Prostate gland (tissue), 2 donors: ENCODE measurements at places on chromosomes 7 and 10.

- DNase-seq = no peak
Measured at GRCh38 chr10:103916876-103917275, 1.1 kb downstream of the STN1 start.

DNA sequence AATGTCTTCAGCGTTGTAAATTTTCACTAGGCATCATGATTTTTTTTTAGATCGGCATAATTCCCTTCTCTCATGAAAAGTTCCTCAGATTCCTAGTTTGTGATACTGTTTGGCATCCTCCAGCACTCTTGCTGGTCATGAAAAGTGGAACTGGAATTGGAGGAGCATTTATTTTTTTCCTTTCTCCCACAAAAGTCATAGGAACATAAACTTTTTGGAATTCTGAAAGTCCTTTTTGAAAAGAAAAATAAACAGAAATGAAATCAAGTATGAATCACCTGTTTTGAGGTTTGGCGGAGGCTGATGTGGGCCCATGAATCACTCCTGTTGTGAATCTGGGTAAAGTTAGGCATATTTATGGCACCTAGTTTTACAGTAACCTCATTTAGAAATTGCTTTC is 17.7 kb downstream of the CACNB2 start:
- no peak for DNase-seq

DNA sequence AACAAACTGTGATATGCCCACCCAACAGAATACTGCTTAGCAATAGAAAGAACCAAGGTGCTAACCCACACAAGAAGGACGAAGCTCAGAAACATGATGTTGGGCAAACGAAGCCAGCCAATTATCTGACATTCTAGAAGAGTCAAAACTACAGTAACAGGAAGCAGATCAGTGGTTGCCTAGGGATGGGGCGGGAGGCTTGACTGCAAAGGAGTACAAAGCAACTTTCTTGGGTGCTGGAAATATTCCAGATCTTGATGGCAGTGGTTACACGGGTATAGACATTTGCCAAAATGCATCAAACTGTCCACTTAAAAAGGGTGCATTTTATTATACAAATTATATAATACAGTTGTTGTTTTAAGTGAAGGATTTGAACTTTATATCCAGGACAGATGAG is 41.1 kb upstream of the RET start:
- no peak for DNase-seq

GRCh38 chr10:112960151-112960681 is 10.2 kb downstream of the TCF7L2 start:
- no peak for DNase-seq

DNA sequence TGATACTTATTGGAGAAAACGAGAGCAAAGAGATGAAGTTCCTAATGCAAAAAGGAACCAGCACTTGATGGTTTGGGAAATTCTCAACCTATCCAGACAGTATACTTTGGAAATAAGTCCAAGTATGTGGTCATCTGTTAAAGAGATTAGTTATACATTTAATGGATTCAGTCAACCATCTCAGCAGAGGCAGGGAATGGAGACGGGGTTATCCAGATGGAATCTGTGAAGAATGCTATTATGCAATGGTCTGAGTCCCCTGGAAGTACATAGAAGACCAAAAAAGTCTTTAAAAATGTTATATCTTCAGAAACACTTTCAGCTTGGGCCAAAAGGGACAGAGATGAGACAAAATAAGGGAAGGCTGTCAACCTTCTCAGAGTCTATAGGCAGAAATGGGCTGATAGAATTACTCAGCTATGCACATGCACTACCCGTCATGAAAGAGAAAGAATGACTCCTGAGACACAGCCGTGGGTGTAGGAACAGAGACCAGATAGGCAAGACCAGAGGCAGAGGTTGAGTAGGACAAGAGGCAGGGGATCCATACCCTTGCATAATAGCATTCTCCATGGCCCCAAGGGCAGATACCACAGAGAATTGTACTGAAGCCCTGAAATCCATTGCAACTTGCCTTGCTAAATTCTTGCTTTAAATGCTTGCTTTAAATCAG is 738.8 kb upstream of the POT1 start:
- no peak for DNase-seq

DNA sequence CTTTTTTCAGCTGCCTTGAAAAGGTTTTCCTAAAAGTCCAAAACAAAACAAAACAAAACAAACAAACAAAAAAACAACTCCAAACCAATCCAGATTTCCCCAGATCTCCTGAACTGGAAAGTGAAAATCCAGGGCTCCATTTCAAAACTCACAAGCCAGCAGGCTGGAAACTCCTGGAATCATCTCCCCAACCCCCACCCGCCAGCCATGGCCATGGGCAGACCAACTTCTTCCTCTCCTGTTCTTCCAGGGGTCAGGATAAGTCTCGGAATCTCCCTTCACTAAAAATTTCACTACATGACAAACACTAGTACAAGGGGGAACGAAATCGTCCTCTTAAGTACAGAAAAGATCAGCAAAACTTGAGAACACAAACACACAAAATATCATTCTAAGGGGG is 40.4 kb downstream of the GNA12 start:
- DNase-seq = no peak

GRCh38 chr10:69863580-69863979 is 61.9 kb downstream of the COL13A1 start:
- DNase-seq = no peak

GRCh38 chr7:51824050-51824449 is 507.4 kb upstream of the COBL start:
- DNase-seq = no peak

- no peak for DNase-seq
Measured at GRCh38 chr10:127552446-127552845, 3.3 kb downstream of the NPS start.

DNA sequence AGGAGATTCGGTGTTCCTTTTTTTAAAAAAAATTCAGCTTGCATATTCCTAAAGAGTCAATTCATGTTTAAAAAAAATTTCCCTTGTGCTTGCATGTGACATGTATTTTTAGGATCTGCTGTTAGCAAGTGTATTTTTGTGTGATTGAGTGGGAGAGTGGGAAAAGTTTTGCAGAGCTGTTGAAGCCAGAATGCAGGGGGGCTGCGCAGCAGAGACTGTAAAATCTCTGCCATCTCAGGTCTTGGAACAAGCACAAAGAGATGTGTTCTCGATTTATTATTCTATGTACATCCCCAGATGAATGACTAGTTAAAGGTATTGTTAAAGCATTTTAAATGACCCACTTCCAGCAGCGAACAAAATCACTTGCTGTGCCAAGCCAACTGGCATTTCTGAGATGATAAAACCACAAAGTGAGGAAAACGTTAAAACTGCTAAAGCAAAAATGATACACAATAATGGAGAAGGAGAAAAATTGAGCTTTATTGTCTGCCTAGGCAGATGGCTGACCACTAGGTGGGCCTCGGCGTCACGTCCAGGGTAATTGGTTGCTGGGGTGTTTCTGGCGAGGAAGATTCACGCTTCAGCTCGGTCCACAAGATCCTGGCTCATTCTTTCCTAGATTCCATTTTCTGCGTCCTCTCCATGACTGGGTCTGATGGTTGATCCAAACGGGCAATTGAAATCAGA is 67.0 kb upstream of the ATRNL1 start:
- no peak for DNase-seq

GRCh38 chr10:59562126-59562525 is 147.5 kb downstream of the SLC16A9 start:
- no peak for DNase-seq

- DNase-seq = peak; percentile 75
Measured at GRCh38 chr10:24382979-24383663, 174.2 kb downstream of the KIAA1217 start.

DNA sequence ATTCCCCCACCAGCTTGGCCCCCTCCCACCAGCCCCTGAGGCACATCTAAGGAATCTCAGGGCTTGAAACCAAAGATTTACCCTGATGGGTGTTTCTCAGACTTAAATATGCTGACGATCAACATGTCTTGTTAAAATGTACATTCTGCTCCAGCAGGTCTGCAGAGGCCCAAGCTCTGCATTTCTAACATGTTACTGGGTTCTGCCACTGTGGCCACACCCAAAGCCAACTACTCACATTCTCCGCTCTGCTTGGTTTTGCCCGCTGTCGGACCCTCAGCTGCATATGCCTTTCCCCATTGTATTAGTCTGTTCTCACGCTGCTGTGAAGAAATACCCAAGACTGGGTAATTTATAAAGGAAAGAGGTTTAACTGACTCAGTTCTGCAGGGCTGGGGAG is 8.9 kb downstream of the PIP4K2A start:
- DNase-seq = no peak

DNA sequence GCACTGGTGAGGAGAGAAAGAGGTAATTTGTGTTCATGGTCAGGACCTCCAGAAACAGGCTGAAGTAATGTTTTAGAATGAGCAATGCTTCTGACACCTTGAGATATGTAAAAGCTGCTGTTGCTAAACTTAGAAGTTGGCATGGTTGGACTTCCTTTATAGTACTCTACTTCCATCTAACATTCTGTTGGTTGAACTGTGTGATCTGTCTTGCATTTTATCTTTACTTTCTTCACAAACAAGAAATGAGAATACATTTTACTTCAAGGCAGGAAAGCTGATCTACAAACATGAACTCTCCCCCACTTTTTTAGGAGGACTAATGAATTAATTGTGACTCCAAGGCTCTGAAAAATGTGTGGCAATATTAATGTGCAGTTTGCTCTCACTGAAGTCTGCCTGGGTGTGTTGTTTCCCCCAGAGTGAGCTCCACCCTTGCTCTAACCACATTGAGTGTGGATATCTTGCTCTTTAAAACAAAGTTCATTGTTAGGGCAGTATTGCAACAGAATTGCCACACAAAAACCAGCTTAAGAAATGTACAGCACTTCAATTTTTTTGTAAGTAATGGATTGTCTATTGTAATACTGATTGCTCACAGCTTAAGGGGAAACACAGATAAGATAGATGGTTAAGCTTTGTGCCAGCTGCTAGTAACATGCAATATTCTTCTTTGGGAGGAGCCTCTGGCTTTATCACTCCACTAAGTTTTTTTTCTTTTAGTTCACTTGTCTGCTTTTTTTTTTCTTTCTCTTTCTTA is 69.0 kb downstream of the ADD3 start:
- DNase-seq = peak; percentile 8

DNA sequence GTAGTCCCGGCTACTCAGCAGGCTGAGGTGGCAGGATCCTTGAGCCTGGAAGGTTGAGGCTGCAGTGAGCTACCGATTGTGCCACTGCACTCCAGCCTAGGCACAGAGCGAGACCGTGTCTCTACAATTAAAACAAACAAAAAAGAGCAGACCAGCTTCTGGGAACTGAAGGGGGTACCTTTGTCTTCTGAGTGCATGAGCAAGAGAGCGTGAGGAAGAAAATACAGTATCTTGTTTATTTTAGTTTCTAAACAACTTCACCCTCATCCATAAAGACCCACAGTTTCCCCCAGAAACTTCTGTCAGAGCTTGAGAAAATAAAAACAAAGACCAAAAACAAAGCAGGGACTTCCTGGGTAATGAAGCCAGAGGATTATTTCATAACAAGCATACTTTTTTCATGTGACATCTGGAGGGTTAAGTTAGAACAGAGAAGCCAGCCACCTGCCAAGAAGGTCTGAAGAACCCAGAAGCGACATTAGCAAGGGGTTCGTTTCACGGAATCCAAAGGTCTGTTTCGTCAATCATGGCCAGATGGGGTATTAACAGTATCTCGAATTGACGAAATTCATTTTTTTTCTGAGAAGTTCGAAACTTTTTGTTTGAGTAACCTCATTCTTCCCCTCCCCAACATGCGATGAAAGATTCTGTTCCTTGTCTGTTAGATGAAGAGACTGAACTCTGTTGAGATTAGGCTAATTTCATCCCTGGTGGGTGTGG is 10.2 kb upstream of the IL2RA start:
- DNase-seq = no peak

- DNase-seq = no peak
Measured at GRCh38 chr7:117666031-117666430, 186.2 kb downstream of the CFTR start.

DNA sequence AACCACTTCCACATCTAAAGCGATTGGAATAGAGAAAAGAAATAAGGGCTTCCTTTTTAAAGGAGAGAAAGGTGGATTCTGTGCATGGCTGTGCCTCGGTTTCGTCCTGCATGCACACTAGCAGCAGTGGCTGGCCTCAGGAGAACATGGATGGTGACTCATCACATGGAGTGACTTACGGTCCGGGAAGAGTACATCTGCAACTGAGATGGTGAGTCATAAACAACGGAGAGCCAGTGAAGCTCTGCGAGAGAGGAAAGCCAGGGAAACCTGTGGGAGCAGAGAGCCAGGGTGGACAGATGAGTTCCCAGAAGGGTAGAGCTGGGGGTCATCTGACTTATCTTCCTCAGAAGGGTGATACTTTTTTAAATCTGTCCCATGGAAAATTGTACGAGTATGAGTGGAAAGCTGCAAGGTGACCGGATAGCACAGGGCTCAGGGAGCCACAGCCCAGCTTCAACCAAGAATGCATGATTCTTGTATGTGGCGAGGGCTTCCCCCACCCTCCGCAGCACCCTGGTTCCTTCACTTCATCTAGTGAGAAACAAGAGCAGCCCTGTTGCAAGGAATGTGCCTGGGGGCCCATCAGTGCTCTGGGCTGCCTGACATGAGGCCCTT is 259.1 kb downstream of the KLF6 start:
- no peak for DNase-seq

GRCh38 chr10:127524908-127525665 is 24.0 kb upstream of the NPS start:
- DNase-seq = no peak

GRCh38 chr7:128458956-128459355 is 3.3 kb downstream of the HILPDA start:
- DNase-seq = no peak

- DNase-seq = no peak
Measured at GRCh38 chr7:142581341-142581740, 167.9 kb upstream of the PRSS1 start.

DNA sequence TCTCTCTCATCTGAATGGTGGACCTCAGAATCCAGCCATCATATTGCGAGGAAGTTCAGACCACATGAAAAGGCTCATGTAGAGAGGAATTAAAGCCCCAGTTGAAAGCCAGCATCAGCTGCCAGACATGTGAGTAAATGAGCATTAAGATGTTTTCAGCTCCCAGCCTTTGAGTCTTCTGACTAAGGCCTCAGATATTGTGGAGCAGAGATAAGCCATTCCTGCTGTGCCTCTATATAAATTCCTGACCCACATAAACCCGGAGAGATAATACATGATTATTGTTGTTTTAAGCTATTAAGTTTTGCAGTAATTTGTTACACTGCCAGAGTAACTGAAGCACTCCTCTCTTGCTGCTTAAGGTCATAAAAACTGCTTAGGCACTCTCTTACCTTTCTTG is 14.6 kb downstream of the FAM149B1 start:
- no peak for DNase-seq

- no peak for DNase-seq
Measured at GRCh38 chr7:131174855-131175254, 152.8 kb upstream of the MKLN1 start.

GRCh38 chr10:12701696-12702095 is 299.8 kb downstream of the CCDC3 start:
- no peak for DNase-seq

- no peak for DNase-seq
Measured at GRCh38 chr7:26233902-26234511, 32.5 kb downstream of the CBX3 start.

- no peak for DNase-seq
Measured at GRCh38 chr10:97277551-97277950, 14.9 kb downstream of the ARHGAP19 start.
